ENCODE measurements at places on chromosomes 7 and 10.
A peak's percentile ranks its signal among the peaks of the same experiment; 100 is the strongest.

DNA sequence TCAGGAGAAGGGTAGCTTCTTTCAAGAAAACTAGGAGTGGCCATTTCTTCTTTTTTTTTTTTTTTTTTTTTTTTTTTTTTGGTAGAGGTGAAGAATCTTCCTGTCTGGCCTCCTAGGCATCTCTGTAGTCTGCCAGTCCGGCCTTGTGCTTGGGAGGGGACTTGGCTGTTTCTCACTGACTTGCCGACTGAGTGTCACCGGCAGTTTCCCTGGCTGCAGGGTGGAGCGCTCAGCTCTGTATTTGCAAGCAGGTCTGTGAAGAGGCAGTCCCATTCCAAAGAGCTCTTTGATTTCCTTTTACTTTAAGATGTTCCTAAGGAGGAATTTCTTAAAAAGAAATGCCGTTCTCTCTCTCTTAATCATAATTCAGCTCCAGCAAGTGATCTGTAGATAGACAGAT is 212.6 kb downstream of the ADRA2A start:
- no peak for DNase-seq

DNA sequence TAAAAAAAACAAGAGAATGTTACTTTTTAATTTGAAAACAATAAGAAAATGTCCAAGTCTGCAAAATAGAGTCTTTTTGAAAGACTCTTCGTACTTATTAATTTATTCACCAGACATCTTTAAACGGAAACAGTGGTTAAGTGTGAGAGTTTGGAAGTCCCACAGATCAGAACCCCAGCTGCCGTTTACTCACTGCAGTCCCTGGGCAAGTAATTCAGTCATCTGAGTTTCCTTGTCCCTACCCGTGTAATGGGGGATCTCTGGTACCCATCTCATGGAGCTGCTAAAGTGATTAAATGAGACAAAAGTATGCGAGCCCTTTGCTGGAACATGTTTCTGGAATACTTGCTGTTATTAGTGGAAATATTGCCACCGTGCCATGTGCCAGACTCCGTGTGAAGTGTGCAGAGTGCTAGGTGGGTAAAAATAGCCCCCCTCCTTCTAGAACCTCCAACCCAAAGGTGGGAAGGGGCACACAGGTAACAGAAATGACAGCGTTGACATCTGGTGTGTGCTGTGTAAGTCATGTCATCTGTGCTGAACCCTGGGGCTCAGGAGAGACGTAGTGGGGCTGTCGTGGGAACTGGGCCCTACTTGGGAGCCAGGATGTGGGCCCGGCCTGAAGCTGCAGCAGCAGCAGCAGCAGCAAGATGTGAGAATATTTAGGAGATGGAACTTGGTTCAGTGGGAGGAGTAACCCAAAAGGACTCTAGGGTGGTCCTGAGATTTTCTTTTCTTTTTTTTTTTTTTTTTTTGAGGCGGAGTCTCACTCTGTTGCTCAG is 140.5 kb downstream of the CUX1 start:
- no peak for DNase-seq

- peak; percentile 31 for DNase-seq
Observed at GRCh38 chr10:125607689-125608290, 75.2 kb downstream of the TEX36 start.

DNA sequence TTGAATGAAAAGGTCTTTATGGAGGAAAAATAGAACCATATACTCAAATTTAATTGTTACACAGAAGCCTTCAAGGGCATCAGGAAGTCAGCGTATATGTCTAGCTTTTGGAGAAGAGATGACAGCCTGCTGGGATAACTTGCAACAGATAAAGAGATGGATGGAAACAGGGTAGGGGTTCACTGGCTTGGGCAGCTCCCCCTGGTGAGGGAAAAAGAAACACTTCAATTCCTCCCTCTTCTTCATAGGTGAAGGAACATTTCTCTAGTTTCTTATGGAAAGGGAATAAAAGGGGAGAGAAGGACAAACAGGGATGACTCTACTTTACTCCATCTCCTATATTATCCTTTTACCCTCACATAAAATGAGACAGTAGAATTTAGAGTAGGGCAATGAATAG is 635.7 kb downstream of the PHTF2 start:
- no peak for DNase-seq

- DNase-seq, result peak; percentile 17
Observed at GRCh38 chr7:150434240-150434639, 16.2 kb upstream of the GIMAP8 start.

- DNase-seq, result no peak
Observed at GRCh38 chr10:89702121-89702480, 711 bp downstream of the KIF20B start.

- DNase-seq, result peak; percentile 88
Observed at GRCh38 chr7:610531-611280, 91.1 kb upstream of the PDGFA start.

Data from coronary artery (tissue), 2 donors.